ENCODE measurements at places on chromosomes 1 and 21.

- DNase-seq = no peak
These were observed 57.0 kb downstream of the CHD5 start for GRCh38 chr1:6123083-6123482.

- no peak for DNase-seq
These were observed 8.9 kb upstream of the CAMTA1 start for GRCh38 chr1:6776389-6776788.

GRCh38 chr1:151949371-151950193 lies 40.3 kb upstream of the THEM4 start:
- DNase-seq = no peak

DNA sequence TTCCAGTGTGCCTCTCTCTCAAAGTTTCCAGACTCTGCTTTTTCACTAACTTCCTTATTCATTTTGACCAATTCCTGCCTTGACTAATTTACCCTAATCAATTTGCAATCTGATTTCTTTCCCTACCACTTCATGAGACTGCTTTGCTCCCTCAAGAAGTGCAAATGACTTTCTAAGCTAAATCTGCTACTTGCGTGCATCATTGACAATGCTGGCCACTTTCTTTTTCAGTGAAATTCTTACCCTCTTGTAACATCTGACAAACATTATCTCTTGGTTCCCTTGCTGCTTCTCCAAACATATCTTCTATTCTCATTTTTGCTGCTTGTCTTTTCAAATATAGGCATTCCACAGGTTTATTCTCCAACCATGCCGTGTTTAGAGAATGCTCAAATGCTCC lies 659.9 kb downstream of the USP25 start:
- no peak for DNase-seq

DNA sequence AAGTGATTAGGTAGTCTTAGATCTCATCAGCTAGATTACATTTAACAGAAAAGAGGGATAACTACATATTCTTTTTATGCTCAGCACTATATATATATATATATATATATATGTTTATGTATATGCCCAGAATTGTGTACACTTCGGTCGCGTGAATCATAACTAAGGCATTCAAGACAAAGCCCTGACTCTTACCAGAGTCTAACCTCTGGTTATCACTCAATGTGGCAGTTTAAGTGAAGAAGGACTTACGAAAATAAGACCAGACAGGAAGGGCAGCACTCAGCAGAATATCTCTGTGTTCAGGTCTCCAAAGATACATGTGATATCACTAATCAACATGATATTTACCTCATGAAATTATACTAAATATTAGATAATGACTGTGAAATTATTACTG lies 1326.7 kb downstream of the MRPL39 start:
- DNase-seq = no peak

GRCh38 chr21:33268737-33269441 lies 2.7 kb downstream of the IL10RB start:
- no peak for DNase-seq

DNA sequence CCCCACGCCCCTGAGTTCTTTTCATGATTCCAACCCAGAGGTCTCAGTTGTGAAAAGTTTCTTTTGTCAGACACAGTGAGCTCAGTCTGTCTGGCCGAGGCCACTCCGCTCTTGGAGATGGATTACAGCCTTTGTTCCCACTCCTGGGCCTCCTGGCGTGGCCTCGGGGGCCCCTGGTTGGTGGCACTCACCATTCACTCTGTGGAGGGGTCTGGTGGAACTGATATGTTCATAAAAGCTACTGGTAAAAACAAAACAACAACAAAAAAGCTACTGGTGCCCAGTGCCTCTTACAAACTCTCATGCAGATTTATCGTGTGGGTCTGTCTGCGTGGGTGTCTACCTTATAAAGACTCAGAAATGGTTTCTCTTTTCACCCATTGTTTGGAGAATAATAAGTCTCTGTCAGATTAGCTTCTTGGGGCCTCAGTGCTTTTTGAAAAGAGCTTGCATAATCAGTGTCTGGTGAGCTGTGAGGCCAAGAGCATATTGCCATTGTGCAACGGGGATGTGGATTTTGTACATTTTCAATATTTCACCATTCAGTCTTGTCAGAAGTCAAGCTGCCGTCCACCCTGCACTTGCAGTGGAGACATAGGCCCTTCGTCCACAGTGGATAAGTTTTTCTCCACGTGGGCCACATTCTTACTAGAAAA lies 86.7 kb downstream of the GALNT2 start:
- no peak for DNase-seq

DNA sequence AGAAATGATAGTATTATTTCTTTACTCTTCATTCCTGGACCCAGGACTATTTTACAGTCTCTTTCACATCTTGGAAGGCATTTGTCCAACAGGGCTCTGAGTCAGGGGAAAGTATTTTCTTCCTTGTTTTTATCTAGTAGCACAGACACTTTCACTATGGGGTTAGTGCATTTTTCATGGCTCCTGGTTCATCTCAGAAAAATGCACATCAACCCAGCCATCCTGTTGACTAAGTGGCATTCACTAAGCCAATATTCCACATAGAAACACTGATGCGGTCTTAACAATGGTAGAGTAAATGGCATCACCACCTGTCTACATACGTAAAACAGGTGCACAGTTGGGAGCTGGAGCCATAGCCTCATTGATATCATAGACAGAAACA lies 87.4 kb upstream of the C1orf21 start:
- peak; percentile 85 for DNase-seq

GRCh38 chr21:44370027-44370735 lies 16.8 kb downstream of the TRPM2 start:
- DNase-seq = peak; percentile 17

- no peak for DNase-seq
These were observed 19.8 kb downstream of the KMO start for GRCh38 chr1:241551759-241552638.

DNA sequence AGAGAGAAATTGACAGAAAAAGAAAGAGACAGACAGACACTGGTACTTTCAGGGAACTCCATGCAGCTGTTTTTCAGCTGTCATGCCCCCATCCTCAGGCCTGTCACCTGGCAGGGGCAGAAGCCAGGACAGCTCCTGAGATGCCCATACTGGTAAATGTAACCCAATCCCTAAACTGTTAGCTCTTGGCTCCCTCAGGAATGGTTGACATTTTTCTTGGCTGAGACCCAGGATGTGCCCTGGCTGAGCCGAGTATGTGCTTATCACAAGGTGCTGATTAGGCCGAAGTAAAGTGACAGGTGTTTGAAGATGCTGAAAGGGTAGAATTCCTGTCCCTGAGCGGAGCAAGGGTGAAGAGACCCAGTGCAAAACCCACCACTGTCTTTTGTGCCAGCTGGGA lies 50.7 kb downstream of the PGM1 start:
- DNase-seq = peak; percentile 32

GRCh38 chr21:16468184-16468583 lies 738.4 kb downstream of the USP25 start:
- no peak for DNase-seq

- DNase-seq = no peak
These were observed 619 bp downstream of the BCL9 start for GRCh38 chr1:147541672-147542568.

- DNase-seq = no peak
These were observed 1.6 kb upstream of the STK40 start for GRCh38 chr1:36387141-36387949.

DNA sequence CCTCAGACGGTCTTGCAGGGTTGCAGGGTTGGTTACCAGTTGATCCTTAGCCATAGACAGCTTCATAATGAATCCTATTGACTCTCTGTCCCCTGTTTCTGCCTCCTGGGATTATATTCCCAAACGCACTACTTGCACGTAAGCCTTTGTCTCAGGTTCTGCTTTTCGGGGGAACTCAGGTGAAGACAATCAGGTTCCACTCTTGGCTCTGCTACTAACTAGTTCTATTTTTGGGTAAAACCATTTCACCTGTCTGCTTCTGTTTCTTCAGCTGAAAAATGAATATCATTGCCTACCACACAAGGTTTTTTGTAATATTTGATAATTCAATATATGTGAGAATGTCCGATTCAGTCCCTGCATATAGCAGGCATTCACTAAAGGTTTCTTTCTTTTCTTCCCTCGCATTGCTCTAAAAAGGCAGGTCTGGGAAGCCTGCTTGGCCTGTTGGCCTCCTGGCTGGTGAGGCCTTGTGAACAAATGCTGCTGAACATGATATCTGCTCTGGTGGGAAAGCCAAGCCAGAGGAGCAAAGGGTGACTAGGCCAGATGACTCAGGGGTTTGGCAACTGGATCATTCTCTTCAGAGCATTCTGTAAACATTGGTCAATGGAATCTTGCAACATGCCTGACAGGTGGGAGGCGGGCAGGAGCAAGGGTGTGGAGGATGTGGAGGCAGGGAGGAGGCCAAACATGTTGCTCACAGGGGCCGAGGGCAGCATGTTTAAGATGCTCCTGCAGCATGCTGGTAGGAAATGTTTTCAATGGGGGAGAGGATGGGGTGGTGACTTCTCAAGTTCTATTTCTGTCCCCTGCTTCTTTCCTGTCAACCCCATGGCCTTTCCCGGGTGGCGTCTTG lies 23.8 kb downstream of the IER5 start:
- DNase-seq = no peak

DNA sequence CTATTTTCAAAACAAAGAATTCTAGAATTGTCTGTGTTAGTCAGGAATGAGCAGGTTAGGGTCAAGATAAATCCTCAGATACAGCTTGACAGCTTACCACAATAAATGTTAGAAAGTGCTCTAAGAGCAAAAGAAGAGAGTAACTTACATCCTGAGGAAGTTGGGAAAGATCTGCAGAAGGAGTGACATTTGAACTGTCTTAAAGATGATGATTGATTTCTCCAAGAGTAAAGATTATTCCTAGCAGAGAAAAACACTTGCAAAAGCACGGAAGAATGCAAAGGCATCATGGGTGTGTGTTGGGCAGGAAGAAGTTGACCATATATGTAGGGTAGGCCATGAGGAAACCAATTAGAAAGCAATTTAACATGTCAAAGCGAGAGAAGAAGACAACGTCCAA lies 175.4 kb downstream of the LRRC7 start:
- no peak for DNase-seq

- DNase-seq = peak; percentile 15
These were observed 660 bp downstream of the GCLM start for GRCh38 chr1:93908394-93909145.

DNA sequence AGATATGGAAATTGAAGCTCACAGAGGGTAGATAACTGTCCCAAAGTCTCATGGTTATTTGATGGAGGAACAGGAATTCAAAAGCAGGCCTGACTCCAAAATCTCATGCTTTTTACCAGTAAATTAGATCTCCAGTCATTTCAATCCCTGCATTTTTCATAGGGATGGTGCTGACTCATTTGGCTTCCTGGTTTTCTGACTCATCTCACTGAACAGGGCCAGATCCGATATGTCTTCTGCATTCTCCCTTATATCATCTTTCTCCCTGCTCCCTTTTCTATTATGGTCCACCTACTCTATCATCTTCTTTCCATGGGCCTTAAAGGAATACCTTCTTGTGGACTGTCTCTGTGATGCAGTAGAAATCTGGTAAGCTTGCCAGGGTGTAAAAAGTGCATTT lies 187.2 kb downstream of the FGGY start:
- DNase-seq = no peak

DNA sequence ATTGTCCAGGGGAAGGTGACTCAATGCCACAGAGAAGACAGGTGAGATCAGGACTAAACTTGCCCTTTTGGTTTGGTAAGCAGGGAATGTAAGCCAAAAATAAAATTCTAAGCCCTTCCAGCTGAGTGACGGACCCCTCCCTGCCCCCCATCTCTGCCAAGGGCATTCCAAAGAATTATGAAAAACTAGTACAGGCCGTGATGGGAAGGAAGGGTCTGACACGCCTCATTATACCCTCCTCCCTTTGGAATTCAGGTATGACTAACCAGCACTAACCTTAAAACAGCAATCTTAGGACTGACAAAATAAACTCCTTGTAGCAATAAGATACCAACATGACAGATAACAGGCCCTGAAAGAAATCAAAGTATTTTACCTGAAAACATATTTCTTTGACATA lies 99.6 kb downstream of the GABPA start:
- DNase-seq = no peak

GRCh38 chr1:198756470-198756869 lies 117.6 kb downstream of the PTPRC start:
- DNase-seq = peak; percentile 35

DNA sequence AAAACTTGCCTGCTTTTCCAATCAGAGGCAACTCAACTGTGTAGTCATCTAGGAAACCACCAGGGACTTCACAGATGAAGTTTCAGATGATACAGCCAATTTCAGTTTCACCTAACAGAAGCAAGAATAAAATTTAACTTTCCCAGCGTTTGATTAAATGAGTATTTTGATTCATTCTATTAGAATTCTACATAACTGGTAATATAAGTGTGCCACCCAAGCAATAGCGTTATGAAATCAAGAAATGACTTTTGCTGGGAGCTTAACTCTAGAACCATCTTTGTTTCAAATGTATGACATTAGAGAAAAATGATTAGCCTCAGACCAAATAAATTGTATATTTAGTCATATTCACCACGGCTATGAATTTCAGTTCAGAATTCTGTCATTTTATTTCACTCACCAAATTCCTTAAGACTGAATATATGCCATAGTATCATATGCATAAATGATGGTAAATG lies 239.3 kb downstream of the NRIP1 start:
- DNase-seq = no peak

DNA sequence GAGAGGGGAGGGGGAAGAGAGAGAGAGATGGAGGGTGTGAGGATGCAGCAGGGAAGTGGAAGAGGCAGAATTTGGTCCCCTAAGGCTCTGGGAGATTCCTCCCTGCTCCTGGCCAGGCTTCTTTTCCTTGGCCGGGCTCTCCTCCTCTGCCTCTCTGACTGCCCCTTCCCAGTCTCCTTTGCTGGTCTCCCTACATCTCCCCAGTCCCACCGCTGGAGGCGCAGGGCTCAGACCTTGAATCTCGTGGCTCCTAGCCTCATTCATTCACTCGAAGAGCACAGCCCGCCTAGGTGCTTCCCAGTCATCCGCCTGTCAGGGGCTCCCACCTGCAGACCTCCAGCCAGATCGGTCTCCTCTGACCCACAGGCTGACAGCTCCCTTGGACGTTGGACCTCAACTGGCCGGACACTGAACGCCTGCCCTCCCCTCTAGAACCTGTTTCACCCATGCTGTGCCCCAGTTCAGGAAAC lies 76.5 kb downstream of the VWA5B1 start:
- DNase-seq = no peak

- no peak for DNase-seq
These were observed 72.3 kb downstream of the GALNT2 start for GRCh38 chr1:230139315-230139714.

DNA sequence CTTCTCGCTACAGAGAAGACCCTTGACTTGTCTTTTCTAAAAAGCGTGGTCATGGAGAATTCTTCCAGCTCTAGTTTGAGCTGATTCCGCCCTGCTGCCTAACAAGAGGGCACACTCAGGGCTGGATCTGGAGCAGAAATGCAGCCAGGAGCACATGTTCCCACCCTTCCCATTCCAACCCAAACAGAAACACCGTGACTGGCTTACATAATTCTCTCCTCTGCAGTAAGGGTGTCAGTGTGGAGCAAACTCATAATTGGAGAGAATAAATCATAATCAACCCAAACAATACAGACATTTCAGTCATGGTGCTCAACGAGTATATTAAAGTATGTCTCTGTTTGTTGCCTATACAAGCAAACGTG lies 34.5 kb downstream of the CTNNBIP1 start:
- peak; percentile 7 for DNase-seq

GRCh38 chr1:226121587-226122400 lies 59.3 kb downstream of the H3-3A start:
- DNase-seq = peak; percentile 76

GRCh38 chr21:46355161-46356004 lies 31.4 kb downstream of the PCNT start:
- DNase-seq = no peak

- DNase-seq = no peak
These were observed 58.7 kb downstream of the KIAA0040 start for GRCh38 chr1:175133673-175134435.

- DNase-seq = no peak
These were observed 1.9 kb upstream of the PIGV start for GRCh38 chr1:26785611-26786436.
